ENCODE measurements at places on chromosomes 12 and 14.

DNA sequence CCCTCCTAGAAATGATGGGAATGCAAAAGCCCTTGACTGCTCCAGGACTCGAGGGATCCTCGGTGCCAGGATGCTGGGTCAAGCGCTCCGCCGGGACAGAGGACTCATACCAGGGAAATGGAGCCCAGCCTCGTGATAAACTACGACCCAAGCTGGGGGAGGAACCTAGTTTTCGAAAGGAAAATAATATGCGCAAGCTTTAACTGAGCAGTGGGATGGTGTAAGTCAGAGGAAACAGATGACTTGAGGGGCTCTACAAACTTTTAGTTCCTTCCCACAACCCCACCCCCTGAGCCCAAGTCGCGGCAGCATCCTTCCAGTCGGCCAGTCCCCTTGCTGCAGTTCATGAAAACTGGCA is 654 bp upstream of the SUPT16H start:
- no peak for DNase-seq

DNA sequence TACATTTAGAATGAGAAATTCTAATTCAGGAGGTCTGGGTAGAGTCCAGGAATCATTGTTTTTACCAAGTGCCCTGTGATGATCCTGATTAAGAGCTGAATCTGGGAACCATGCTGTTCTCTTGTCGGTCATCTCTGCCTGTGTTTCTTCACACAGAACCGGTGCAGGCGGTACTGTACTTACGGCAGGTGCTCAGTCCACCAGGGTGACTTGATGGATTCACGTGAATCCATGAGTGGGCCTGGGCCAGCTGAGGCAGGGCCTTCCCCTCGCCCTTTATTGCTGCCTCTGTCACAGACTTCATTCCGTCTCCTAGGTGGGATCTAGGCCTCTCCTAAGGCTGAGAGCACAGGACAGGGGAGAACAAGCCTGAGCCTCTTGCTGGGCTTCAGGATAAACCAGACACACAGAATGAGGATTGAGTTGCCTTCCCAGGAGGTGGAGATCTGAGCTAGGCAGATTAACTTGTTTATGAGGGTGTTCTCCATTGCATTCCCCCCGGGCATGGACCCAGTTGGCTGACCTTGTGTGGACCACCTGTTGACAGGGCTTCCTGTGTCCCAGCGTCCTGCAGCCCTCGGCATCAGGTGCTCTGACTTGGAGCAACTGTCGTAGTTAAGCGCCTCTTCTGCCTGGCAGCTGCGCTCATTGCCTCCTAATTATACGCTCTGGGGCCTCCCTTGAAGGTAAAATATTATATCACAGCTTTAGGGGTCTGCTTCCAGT is 42.1 kb downstream of the B4GALNT3 start:
- DNase-seq, result no peak

- no peak for DNase-seq
Measured at GRCh38 chr12:57452181-57452936, 2.7 kb upstream of the INHBE start.

DNA sequence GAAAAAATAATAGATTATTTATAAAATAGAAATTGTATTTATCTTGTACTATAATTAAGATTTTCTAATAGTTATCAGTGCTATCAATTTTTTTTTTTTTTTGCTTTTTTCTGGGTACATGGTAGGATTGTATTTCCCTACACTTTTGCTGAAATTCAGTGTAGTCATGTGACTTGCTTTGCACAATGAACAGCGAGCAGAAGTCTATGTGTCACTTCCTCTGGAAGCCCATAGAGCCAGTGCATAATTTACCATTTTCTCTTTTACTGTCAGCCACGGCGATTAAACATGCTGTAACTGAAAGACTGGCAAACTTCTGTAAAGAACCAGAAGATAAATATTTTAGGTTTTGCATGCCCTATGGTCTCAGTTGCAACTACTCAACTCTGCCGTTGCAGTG is 80.8 kb upstream of the PPP1R12A start:
- DNase-seq, result no peak

DNA sequence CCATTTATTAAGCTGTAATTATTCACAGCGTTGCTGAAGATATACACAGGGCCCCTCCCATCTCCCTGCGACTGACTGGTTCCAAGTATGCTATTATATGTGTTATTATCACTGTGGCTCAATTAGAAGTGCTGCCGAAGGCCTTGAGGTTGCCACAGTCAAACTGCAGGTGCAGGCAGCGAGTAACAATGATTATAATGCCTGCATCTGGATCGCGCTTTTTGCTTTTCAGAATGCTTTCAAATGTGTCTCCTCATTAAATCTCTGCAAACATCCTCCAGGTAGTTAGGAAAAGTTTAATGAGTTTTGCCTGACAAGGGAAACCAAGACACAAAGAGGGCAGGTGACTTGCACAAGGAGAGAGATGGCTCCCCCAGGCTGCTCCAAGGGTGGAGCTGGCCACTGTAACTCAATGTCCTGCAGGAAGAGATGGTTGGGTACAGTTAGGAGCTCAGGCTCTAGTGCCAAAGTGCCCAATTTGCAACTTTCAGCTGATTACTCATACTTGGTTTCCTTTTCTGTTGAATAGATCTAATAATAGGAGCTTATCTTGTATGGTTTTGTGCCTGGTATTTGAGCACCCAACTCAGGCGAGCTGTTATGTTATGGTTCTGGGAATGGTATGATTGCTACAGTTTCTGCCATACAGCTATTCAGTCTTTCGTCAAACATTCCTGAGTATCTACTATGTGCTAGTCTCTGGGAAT is 1.7 kb upstream of the SYNE3 start:
- no peak for DNase-seq

DNA sequence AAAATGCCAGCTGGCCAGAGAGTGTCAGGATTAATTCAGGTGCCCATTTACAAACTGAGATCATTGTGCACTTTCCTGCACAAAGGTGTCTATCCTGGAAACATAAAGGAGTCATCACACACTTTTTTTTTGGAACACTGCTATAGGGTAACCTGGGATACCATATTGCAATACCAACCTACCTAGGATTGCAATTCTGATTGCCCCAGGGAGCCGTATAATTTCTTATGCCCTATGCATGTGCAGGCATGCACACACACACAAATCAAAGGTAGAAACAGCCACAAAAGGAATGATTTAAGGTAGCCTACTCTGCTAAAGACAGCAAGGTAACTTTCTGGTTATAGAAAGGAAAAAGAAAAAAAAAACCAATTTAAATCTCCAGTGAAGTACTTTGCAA is 285.3 kb upstream of the KITLG start:
- DNase-seq, result no peak

GRCh38 chr12:126397071-126397581 is 1331.9 kb downstream of the AACS start:
- peak; percentile 44 for DNase-seq

GRCh38 chr12:56785141-56785865 is 22.2 kb downstream of the HSD17B6 start:
- DNase-seq, result no peak

GRCh38 chr12:99453836-99454538 is 193.6 kb upstream of the GARIN6 start:
- DNase-seq, result no peak

All from COLO829 (cell line).